ENCODE measurements at places on chromosomes 3 and 15.

- no peak for DNase-seq
Measured at GRCh38 chr3:179949412-179949811, 87.3 kb downstream of the PEX5L start.

GRCh38 chr3:78026318-78026828, 986.5 kb downstream of the ROBO2 start:
- no peak for DNase-seq

DNA sequence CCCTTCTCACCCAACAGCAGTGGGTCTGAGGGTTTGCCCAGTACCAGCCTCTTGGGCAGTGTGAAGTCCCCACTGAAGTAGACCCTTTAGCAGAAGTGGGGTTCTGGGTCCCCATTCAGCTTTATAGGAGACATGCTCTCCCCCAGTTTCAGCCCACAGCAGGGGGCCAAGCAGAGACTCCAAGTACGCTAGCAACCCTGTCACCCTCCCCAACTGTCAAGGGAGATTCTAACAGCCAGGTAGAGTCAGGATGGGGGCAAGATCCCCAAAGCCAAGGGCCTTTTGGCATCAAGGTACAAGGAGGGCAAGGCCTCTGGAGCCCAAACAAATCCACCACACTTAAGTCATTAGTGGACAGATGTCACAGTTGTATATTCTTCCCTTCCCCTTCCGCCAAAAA, 1.8 kb downstream of the RBPMS2 start:
- DNase-seq = no peak

GRCh38 chr15:100279446-100279845, 62.3 kb downstream of the ADAMTS17 start:
- DNase-seq = no peak

GRCh38 chr3:102449341-102449740, 14.5 kb downstream of the ZPLD1 start:
- DNase-seq = no peak

All from activated naive CD4-positive, alpha-beta T cell treated with anti-CD3 and anti-CD28 coated beads, Interleukin-2, amount 50 U/mL, for 72 hours (primary cell).